EH (cell line): ENCODE measurements at places on chromosomes 7 and 10.

DNA sequence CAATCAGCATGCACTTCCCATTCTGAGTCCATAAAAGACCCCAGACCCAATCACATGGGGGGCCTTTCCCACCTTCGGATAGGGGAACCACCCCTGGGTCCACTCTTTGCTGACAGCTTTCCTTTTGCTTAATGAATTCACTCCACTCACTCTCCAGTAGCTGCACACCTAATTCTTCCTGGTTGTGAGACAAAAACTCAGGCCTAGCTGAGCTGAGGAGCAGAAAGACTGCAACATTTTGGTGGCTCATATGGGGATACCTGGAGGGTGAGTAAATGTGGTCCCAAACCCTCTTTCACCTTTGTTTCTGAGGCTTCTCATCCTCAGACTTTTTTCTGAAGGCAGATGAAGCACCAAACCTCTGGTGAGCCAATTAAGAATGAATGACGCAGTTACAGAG lies 138.1 kb downstream of the WDR11 start:
- DNase-seq = no peak

DNA sequence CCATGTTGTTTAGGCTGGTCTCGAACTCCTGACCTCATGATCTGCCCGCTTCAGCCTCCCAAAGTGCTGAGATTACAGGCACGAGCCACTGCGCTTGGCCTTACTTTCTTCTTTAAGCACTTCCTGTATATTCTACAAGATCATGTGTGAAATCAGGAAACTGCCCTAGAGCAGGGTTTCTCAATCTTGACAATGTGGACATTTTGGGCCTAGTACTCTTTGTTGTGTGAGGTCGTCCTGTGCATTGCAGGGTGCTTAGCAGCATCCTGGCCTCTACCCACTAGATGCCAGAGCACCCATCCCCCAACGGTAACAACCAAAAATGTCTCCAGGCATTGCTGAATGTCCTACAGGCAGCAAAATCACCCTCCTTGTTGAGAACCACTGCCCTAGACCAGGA lies 24.7 kb downstream of the RRP12 start:
- no peak for DNase-seq

DNA sequence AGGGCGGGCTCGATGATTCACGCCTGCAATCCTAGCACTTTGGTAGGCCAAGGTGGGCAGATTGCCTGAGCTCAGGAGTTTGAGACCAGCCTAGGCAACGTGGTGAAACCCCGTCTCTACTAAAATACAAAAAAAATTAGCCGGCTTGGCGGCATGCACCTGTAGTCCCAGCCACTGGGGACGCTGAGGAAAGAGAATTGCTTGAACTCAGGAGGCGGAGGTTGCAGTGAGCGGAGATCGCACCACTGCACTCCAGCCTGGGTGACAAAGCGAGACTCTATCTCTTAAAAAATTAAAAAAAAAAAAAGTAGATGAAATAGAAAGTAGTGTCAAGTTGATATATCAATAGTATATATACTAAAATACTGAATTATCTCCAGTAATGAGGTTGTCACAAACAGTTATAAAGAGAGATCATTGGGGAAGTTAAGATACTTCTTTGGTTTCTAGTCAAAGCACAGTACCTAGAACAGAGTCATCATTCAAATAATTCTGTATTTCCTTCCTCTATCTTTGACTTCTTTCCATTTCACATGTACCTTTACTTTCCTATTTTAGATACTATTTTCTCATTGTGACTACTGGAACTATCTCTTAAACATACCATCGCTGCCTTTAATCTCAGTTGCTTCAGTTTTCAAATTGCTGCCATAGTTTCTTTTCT lies 491.7 kb downstream of the GRM8 start:
- DNase-seq = no peak

GRCh38 chr7:112370436-112370835 lies 79.8 kb upstream of the IFRD1 start:
- no peak for DNase-seq

GRCh38 chr10:120667276-120667675 lies 183.9 kb upstream of the WDR11 start:
- DNase-seq = no peak

GRCh38 chr10:49131507-49132361 lies 2.1 kb downstream of the FAM170B start:
- no peak for DNase-seq

GRCh38 chr10:110033701-110034235 lies 26.0 kb downstream of the ADD3 start:
- peak; percentile 34 for DNase-seq

DNA sequence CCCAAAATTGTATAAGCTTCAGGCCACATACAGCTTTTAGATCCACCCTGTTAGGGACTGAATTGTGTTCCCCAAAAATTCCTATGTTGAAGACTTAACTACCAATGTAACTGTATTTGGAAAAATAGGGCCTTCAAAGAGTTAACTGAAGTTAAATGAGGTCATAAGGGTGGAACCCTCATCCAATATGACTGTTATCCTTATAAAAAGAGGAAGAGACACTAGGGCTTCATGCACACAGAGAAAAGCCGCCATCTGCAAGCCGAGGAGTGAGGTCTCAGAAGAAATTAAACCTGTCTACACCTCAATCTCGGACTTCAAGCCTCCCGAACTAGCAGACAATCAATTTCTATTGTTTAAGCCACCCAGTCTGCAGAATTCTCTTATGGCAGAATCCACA lies 317.9 kb upstream of the NFE2L3 start:
- no peak for DNase-seq

GRCh38 chr7:81161451-81162075 lies 242.7 kb upstream of the SEMA3C start:
- peak; percentile 81 for DNase-seq

- peak; percentile 47 for DNase-seq
These were observed 52.9 kb upstream of the CALD1 start for GRCh38 chr7:134726581-134726980.

GRCh38 chr10:99870123-99870730 lies 87.8 kb downstream of the ABCC2 start:
- DNase-seq = peak; percentile 53

- peak; percentile 99 for DNase-seq
These were observed 29.7 kb upstream of the GSDME start for GRCh38 chr7:24786941-24787340.

- DNase-seq = no peak
These were observed 76.4 kb downstream of the WDR37 start for GRCh38 chr10:1132584-1132983.

DNA sequence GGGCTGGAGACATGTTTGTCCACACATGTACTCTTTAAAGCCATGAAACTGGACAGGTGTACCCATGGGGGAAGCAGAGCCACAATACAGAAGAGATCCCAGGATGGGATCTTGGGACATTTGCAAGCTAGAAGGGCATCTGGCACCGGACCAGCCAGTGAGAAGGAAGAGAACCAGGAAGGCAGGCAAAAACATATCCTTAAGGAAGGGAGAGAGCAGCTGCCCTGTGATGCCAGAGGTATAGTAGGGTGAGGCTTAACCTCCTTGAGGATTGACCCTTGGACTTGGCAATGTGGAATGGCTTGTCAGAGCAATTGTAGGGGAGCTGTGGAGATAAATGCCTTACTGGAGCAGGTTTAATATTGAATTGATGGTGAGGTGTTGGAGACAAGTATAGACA lies 17.9 kb upstream of the SUV39H2 start:
- DNase-seq = no peak

DNA sequence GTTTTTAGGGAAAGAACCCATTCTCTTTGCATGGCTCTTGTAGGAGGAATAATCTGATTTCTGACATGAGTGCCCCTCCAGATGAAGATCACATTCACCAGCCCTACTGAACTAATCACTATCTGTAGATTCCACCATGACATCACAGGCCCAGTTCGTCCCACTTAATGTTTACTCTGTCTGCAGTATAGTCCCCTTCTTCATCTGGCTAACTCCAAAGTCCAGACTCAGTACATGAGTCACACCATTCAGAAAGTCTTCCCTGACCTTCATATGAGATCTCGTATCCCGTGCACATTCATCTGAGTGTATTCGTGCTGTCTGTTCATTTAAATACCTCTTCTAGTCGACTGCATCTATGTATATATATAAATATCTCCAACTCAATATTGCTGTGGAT lies 366.5 kb upstream of the AKR1E2 start:
- peak; percentile 16 for DNase-seq

DNA sequence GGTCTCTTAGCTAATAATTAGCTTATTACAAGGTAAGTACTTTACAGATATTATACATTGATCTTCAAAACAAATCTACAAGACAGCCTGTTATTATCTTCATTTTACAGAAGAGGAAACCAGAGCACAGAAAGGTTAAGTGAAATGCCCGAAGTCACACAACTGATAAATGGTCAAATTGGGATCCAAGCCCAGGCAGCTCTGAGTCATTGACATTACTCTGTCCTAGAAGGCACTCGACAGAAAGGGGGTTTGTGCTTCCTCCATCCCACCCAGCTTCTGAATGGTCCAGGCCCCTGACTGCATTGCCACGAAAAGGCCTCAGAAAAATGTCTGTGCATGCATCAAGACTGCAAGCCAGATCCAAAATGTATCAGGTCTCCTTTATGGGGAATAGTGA lies 81.3 kb upstream of the ZNF438 start:
- DNase-seq = no peak

DNA sequence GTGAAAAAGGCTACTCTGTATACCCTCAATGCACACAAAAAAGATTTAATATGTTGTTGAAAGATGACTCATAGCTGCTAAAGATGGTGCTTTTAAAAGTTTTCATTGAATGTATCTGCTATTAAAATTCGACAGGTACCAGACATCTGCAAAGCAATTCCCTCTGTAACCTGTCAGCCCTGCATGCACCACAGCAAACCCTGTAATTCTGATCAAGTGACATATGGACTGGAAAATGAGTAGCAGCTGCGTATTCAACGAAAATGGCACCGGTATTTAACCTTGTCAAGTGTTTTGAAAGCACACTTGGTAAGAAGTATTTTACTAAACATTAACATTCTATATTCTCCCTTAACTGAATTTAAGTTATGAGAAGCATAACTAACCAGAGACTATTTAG lies 58.2 kb upstream of the PTPRN2 start:
- DNase-seq = no peak

DNA sequence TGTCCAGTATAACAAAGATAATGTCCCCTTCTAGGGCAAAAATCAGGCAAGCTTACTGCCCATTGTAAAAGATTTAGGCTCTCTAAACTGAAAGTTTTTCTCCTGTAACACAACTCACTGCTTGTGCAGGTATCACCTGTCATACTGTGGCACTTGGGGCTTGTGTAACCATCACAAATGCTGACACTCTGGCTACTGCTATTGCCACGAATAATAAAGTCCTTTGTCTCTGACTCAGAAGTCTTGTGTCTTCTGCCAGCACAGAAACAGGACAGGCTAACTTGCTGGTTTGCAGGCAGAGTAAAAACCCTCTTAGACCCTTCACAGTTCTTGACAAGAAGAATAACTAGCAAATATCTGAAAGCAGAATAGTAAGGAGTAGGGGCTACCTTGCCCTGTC lies 273.9 kb downstream of the RPS24 start:
- no peak for DNase-seq

DNA sequence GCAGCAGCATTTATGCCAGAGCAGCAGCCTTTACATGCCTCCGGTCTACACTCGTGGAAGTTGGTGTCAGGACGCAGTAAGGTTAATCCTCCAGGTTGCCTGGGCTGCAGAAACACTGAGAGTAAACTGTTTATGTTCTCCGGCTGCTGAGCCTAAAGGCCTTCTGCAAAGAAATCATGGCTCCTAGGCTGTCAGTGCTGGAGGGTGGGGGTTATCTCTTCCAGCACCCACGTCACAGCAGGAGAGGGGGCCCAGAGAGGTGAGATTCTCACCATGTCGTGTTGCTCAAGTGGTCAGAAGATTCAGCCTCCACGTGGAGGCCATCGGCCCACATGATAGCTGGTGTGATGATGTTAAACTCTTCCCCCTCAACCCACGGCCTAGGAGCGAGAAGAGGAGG lies 41.2 kb downstream of the COL13A1 start:
- no peak for DNase-seq

DNA sequence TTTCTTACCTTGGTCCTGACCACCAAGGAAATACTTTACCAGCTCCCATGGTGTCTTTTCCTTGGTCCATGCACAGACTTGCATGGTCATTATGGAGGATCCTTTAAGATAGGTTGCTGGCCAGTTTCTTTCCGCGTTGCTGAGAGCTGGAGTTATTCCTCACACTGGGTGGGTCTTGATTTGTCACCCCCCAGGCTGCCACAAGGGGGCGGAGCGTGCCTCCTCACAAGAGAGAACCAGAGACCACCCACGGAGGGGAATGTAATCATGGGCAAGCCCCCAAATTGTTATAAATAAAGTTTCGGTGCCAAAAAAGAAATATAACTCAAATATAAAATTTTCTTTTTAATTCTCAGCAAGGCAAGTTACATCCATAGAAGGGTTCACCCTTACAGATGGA lies 10.5 kb upstream of the TRIM24 start:
- no peak for DNase-seq

- peak; percentile 82 for DNase-seq
These were observed 30.5 kb upstream of the ZRANB1 start for GRCh38 chr10:124911124-124912067.

GRCh38 chr10:111076682-111077478 lies at the start of gene ADRA2A:
ADRA2A (plus strand) TSS chr10:111077029; CDS start chr10:111077997, 968 bp downstream.
- peak; percentile 45 for DNase-seq

DNA sequence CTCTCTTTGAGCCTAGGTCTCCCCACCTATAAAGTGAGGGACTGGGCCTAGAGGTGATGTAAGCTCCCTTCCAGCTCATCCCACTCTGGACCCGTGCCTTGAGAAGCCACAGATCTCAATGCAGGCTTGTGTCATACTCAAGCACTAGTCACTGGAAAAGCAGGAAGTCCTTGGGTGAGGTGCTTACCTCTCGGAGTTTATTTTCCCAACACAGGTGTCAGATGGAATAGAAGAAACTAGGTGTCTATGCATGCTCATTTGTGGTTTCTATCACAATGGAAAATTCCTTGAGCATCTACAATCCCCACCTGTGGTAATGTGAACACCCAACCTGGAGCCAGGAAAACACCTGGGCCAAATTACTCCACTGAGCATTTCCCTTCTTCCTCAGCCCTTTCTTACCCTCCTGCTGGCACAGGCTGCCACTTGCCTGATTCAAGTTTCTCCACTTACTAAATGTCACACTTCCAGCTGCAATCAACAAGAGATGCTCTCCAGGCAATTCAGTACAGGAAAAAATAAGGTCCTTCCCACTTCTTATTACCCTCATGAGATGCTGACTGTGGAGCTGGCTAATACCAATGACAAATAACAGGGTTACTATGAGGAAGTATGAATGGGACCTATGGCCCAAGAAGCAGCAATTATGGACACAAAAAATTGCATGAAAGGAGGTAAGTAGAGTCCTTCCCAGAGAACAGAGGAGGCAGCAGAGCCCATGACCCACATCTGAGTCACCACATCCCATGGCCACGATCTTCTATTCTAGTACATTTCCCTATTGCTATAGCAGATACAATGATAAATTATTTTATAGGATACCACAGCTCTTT lies 13.1 kb downstream of the LSM5 start:
- DNase-seq = peak; percentile 54

- DNase-seq = peak; percentile 63
These were observed 229.5 kb upstream of the FZD1 start for GRCh38 chr7:91034459-91035368.

DNA sequence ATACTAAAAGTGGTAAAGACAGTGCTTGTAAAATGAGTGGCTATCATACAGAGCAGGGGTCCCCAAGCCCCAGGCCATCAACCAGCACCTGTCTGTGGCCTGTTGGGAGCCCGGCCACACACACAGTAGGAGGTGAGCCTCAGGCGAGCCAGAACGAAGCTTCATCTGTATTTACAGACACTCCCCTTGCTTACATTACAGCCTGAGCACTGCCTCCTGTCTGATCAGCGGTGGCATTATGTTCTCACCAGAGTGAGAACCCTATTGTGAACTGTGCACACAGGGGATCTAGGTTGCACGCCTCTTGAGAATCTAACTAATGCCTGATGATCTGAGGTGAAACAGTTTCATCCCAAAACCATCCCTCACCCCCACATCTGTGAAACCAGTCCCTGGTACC lies 58.7 kb downstream of the ITGA8 start:
- DNase-seq = no peak
